Activated CD4-positive, alpha-beta T cell treated with anti-CD3 and anti-CD28 coated beads, Interleukin-2, amount 10 ng/mL, durations not matched to agents 24 days and 14 days (primary cell): ENCODE measurements at places on chromosomes 5 and 9. TPM values are rescaled to one million over a fixed set of nuclear protein-coding genes. Genes with fewer than 3 reads are reported as not detected.

CTXN3 gene
- not detected in 2 replicates for total RNA-seq

PCA3 gene
- not detected in 2 replicates for total RNA-seq

TSLP gene
- 0.09 and 0.42 TPM in 2 replicates for total RNA-seq

GRCh38 chr5:149325166-149325735 lies 20.0 kb upstream of the GRPEL2 start:
- no peak for DNase-seq

GRCh38 chr5:99061299-99061698 lies 132.5 kb upstream of the CHD1 start:
- no peak for DNase-seq
